Epithelial cell of proximal tubule (primary cell): ENCODE measurements at places on chromosomes 13 and 19.

- no peak for DNase-seq
Measured at GRCh38 chr19:31656507-31656906, 307.3 kb upstream of the TSHZ3 start.

DNA sequence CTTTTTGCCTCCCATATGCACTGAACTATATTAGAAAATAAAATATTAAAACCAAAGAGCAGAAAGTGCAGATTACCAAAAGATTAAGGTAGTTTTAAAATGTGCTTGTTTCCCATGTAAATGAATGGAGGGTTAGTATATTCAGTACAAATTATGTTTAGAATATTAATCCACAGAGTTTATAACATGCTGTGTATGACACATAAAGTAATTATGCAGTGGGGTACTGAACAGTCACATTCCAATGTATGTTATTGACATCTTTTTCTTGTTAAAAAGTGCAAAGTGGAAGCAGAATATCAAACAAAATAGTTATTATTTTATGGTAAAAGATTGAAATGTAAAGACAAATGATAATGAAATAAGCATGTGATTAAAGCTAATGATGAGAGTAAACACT is 79.3 kb downstream of the GPC6 start:
- no peak for DNase-seq

DNA sequence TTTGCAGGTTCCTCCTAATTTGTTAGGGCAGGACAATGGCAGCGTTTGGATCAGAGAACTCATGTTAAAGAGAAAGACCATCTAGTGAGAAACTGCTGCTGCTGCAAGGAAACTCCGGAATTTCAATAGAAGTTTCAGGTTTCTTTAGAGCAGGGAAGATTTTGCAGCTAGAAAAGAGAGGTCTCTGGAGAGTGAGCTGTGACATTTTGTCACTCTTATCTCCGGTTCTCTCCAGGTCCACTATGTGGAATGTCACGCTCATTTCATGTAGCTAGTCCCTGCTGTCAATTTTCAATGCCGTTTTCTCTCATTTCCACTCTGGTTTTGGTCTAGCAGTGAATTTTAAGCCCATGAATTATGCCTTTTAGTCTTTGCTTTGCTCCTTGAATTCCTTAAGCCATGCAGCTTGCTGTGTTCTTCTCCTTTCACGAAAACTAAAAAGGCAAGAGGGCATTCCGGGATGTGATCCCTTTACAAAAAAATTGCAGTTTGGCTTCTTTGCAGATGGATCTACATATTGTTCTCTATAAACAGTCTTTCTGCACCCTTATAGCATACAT is 46.7 kb upstream of the POSTN start:
- DNase-seq = no peak

DNA sequence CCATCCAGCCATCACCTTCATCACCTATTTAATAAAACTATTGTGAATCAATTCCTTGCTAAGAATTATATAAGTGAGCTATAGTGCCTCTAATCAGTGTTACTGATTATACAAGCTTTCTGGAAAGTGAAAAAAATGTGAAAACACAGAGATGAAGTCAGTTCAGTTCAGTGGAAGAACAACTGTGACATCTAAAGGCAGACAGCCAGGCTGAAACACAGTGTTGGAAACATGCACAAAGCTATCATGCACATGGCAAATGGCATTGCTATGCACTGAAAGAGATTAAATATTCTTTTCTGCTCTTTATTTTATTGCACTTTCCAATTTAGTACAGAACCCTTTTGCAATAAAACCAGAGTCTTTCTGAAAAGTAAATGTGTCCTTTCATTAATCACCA is 294.0 kb downstream of the RBM26 start:
- DNase-seq = no peak

DNA sequence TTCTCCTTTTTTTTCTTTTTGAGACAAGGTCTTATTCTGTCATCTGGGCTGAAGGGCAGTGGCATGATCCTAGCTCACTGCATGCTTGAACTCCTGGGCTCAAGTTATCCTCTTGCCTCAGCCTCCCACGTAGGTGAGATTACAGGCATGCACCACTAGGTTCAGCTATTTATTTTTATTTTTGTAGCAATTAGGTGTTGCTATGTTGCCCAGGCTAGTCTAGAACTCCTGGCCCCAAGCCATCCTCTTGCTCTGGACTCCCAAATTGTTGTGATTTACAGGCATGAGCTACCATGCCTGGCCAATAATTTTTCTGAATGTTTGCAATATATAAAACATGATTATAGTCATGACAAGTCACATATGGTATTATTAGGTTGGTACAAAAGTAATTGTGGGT is 161.1 kb upstream of the ATXN8OS start:
- no peak for DNase-seq

DNA sequence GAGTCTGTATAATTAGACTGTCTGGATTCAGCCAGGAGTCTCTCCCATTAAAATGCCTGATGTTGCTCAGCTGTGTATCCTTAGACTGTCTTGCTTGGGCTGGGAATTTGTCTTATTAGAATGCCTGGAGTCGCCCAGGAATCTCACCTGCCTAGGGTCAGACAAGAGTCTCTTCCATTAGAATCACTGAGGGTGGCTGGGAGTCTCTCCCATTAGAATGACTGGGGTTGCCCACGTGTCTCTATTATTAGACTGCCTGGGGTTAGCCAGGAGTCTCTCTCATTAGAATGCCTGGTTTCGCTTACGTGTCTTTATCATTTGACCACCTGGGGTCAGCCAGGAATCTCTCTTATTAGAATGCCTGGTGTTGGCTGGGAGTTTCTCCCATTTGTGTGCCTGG is 1450.0 kb downstream of the UQCRFS1 start:
- no peak for DNase-seq

GRCh38 chr19:6527893-6528543 is 2.8 kb upstream of the TNFSF9 start:
- no peak for DNase-seq

DNA sequence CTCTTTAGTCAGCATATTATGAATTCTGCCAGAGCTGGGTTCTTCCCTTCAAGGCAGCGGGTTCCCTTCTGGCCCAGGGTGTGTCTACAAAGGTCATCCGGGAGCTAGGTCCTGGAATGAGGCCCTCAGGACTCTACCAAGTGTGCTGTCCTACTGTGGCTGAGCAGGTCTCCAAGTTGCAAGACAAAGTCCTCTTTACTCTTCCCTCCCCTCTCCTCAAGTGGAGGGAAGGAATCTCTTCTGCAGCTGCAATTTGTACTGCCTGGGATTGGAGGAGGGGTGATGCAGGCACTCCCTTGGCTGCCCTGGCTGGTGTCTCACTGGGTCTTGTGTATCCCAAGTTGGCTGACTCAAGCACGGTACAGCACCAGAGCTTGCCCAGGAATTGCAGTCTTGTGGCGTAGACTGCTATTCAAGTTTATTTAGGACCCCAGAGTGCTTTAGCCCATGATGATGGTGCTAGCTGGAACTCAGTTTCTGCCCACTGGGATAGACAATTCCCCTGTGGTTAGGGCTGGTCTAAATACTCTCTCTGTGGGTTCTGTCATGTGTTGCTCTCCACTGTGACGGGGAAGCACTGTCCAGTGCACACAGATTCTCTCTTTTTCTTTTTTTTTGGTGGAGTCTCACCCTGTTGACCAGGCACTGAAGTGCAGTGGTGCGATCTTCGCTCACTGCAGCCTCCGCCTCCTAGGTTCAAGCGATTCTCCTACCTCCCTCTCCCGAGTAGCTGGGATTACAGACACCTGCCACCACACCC is 28.5 kb downstream of the RFC3 start:
- DNase-seq = no peak

- DNase-seq = no peak
Measured at GRCh38 chr13:98879127-98879520, 98.7 kb downstream of the DOCK9 start.

DNA sequence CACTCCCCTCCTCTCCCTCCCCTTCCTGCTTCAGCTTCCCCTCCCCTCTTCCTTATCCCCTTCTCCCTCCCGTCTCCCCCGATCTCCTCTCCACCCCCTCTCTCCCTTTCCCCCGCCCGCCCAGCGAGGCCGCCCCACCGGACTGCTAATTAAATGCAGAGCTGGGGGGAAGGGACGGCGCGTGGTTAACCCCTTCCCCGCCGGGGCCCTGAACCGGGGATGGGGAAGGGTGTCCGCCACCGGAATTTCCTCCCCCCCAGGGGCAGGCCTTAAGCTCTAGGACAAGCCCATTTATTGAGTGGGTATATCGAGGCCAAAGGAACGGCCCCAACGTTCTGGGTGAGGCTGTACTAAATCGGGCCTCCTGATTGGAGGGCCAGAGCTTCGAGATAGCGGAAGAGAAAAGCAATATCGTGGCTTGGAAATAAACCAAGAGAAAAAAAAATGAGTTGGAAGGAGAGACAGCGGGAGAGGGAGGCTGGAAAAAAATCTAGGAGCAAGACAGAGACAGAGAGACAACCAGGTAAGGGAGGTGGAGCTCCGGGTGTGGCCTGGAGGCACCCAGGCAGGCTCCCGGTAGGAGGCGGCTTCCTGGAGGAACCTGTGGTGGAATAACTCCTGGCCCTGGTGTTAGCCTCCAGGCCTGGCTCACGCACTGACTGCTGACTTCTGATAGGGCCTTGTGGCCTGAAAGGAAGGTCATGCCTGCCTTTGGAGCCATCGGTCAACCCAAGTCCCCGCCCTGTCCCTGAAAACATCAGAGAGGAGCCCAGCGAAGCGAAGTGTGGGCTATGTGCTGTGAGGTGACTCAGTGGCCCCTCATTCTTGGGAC is 11.6 kb upstream of the JUND start:
- DNase-seq = no peak

DNA sequence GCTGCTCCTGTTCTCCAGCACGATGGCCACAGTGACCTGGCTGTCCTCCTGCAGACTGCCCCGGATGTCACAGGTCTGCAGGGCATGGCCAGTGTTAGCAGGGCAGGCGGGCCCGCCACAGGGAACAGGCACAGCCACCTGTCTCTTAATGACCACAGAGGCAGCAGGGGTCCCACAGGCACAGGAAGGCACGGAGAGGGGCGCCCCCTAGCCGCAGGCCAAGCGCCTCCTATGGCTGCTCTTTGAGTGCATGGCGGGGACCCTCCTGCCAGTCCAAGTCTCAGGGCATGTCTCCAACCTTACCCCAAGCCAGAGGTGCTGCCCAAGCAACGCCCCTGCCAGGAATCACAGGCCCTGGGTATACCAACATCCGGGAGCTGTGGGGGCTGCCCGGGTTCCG is 14.1 kb downstream of the IZUMO4 start:
- no peak for DNase-seq

DNA sequence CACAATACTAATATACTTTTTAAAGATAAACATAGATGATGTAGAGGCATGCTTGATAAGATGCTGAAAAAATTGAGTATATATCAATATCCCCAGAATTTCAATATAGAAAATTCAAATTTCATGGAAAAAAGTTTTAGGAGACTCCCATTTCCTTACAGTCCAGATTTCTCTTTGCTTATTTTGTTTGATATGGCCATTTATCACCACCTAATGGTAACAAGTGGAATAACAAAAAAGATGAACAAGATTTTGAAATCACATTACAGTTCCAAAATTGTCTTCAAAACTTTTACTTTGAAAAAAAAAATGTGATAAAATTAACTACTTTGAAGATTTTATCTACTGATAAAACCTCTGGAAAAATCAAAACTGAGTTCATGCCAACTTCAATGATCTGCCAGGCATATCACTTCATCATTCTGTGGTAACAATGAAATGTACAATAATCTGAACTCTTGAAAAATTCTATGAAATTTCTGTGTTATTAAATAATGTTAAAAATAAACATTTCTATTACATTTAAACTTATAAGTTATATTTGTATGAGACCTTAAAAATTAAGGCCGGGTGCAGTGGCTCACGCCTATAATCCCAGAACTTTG is 17.5 kb downstream of the MIPEP start:
- DNase-seq = no peak

GRCh38 chr19:46303691-46304397 is 7.0 kb downstream of the HIF3A start:
- DNase-seq = no peak

GRCh38 chr19:3695986-3696659 is 4.1 kb downstream of the PIP5K1C start:
- no peak for DNase-seq

DNA sequence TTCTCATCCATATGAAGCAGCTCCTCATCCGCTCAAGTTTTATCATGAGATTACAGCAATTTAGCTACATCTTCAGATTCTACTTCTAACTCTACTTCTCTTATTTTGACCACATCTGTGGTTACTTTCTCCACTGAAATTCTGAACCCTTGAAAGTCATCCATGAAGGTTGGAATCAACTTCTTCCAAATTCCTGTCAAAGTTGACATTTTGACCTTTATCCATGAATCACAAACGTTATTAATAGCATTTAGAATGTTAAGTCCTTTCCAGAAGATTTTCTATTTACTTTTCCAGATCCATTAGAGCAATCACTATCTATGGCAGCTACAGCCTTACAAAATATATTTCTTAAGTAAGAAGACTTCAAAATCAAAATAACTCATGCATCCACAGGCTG is 421.7 kb upstream of the GPC6 start:
- no peak for DNase-seq

DNA sequence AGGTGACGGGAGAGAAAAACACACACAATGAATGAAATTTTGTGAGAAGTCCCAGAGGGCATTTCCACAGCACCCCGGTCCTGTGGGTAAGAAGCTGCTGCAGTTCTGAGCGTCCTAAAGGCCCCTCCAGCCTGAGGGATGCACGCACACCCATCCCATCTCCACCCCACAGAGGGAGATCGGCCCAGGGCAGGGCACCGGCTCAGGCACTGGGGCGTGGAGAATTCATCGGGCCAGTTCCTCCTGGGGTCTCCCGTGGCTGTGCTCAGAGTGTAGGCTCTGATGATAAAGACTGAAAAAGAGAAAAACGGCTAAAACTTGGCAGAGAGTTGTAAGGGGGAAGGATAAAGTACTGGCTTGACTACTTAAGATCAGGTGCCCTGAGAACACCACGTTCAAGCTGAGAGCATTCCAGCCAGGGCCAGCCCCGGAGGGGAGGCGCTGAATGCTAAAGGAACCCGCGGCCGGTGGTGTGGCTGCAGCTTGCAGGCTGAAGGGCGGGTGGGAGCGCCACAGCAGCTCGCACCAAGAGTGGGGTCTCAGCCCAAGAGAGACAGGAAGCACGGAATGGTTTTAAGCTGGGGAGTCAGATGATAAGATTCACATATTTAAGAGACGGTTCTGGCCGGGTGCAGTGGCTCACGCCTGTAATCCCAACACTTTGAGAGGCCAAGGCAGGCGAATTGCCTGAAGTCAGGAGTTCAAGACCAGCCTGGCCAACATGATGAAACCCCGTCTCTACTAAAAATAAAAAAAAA is 121.9 kb upstream of the SPACA7 start:
- DNase-seq = no peak

GRCh38 chr13:20297181-20297580 is 65.1 kb upstream of the GJB6 start:
- DNase-seq = no peak
